ENCODE measurements at places on chromosomes 13 and 19.

DNA sequence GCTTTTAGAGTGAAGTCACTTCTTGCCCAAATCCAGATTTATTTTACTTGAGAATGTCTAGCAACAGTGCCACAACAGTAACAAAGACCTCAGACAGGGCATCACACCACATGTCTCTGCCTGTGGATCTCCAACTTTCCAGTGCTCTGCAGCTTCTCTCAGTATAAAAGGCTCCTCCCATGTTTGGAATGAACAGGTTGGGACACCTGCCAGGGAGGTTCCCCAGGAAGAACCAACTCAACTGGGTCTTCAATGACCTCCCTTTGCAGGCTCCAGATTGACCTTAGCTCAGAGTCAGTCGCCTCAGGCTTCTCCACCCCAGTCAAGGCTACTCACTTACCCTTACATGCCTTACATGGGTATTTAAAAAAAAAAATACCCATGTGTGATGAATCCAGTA lies 3.4 kb downstream of the ZNF823 start:
- no peak for DNase-seq

DNA sequence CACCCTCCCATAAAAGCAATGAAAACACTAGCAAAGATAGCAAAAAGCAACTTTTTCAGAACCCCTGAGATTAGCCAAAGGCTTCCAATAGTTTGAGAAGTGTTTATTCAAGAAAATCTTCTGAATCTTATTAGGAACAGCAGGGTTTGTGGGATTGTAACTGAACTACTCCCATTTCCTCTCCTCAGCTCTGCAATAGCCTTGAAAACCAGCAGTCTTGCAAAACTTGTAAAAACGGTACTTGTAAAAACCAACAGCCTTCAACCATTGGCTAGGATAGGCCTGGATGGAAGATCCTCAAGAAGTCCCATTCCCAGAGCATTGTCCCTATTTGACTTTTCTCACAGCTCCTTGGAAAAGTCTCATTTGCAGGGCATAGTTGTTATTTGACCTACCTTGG lies 12.1 kb downstream of the RNASEH2B start:
- DNase-seq = no peak

- DNase-seq = no peak
Measured at GRCh38 chr19:15123900-15124299, 16.7 kb downstream of the SYDE1 start.

GRCh38 chr13:91369441-91369831 lies 21.9 kb downstream of the MIR17HG start:
- peak; percentile 19 for DNase-seq

- no peak for DNase-seq
Measured at GRCh38 chr13:28573595-28574373, 78.9 kb upstream of the FLT1 start.

GRCh38 chr19:46624958-46625661 lies at the start of gene PTGIR:
Gene PTGIR (minus strand): TSS chr19:46625089. CDS start chr19:46624225, 864 bp downstream.
- no peak for DNase-seq

Data from stimulated activated CD4-positive, alpha-beta T cell treated with anti-CD3 and anti-CD28 coated beads, Interleukin-4, amount 100 ng/mL, for 48 hours (primary cell).